ENCODE measurements at places on chromosomes 5 and 9. TPM values are rescaled to one million over a fixed set of nuclear protein-coding genes. Genes with fewer than 3 reads are reported as not detected.

The MED10 gene
- 50.1 TPM for total RNA-seq

The DPM2 gene
- 48.2 TPM for total RNA-seq

The FAM151B gene
- total RNA-seq = not detected

The F12 gene
- total RNA-seq = 1.5 TPM

The GLRA1 gene
- not detected for total RNA-seq

The SLC6A7 gene
- total RNA-seq = not detected

The LRSAM1 gene
- 25.4 TPM for total RNA-seq

The MEIKIN gene
- total RNA-seq = 1.1 TPM

The BHMT2 gene
- total RNA-seq = not detected

The PCDHB2 gene
- 0.20 TPM for total RNA-seq

The GADD45G gene
- 40.0 TPM for total RNA-seq

The KCNT1 gene
- 0.08 TPM for total RNA-seq

The C5orf52 gene
- total RNA-seq = not detected

The PDE6A gene
- not detected for total RNA-seq
